ENCODE measurements at places on chromosomes 4 and X.

DNA sequence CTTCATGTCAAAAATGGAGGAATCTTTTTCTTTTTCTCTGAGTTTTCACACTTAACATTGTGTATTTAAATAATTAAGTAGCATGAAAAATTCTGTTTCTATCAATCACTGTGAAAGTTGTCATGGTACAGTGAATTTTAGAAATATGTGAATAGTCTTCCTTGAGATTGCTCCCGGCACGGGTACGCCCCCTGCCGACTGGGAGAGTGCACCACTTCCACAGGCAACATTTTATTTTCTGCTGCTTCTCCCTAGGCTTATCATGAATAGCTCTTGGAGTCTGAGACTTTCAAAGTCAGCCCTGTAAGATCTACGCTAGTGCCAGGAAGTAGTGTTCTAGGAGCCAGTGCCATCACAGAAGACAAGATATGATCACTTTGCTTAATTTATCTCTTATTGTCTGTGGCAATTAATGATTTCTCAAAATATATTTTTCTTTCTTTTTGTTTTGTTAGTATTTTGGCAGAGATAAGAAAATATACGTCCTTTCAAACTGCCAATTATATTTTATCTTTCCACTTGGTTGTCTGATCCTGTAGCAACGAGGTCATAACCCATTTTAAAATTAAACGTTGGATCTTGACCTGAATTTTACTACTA lies 763.8 kb upstream of the AADAT start:
- H3K27me3 ChIP-seq = no peaks in the 10 kb centered on the region
- H3K36me3 ChIP-seq = no peaks in the 10 kb centered on the region

GRCh38 chr4:106584337-106584989 lies 215.9 kb upstream of the GIMD1 start:
- no peak overlapping the region for H3K27ac ChIP-seq
- H3K36me3 ChIP-seq = no peaks in the 10 kb centered on the region
- no peaks in the 10 kb centered on the region for H3K4me1 ChIP-seq
- H3K27me3 ChIP-seq = no peaks in the 10 kb centered on the region
- no peak for DNase-seq
- H3K4me3 ChIP-seq = no peak overlapping the region

DNA sequence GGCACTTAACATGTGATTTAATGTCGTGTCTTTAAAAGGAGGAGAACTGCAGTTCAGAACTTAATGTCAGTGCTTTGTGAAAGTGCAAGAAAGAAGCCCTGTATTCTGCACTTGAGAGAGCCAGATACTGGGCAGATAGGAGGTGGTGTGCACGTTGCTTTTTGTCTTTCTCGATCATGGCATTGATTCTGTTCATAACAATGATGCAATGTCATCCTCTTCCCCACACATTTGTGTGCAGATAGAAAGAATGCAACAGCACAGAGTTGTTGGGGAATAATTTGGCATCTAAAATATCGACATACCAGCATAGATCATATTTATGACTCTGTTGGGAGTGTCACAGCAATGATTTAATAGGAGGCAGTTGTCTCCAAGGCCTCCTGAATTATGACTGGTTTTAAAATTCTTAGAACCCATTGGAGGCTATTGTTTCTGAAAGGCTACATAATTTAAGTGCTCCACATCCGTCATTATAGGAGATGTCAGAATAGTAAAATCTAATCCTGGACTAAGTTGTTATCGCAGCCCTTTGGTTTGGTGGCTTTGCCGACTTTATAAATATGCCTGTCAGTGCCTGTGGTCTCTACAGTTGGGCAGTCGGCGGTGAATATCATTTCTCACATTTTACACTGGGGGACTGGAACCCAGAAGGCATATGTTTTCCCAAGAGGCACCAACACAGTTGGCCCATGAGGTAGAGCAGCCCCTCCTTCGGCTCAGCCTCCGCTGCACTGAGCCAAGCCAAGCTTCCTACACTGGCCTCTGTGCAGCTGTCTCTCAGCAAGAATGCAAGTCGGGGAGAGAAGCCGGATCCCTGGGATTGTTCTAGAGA lies 124.9 kb downstream of the PTTG2 start:
- peaks cover under 1% of the 10 kb centered on the region for H3K4me1 ChIP-seq
- no peaks in the 10 kb centered on the region for H3K27me3 ChIP-seq
- H3K27ac ChIP-seq = no peak overlapping the region

GRCh38 chr4:55356991-55357461 lies 11.0 kb downstream of the SRD5A3 start:
- peaks cover 10% of the 10 kb centered on the region for H3K36me3 ChIP-seq
- H3K27me3 ChIP-seq = no peaks in the 10 kb centered on the region
- no peak overlapping the region for H3K27ac ChIP-seq
- H3K4me3 ChIP-seq = no peak overlapping the region

- no peaks in the 10 kb centered on the region for H3K27me3 ChIP-seq
- H3K4me1 ChIP-seq = peaks cover 34% of the 10 kb centered on the region
- peak; percentile 55 for DNase-seq
- peaks cover 7% of the 10 kb centered on the region for H3K36me3 ChIP-seq
- peak overlapping the region; percentile 96 for H3K27ac ChIP-seq
- peak overlapping the region; percentile 90 for H3K4me3 ChIP-seq
Measured at GRCh38 chr4:107721436-107722100, 1.5 kb upstream of the PAPSS1 start.

- no peaks in the 10 kb centered on the region for H3K4me1 ChIP-seq
- H3K27ac ChIP-seq = no peak overlapping the region
- DNase-seq = no peak
Measured at GRCh38 chr4:75412746-75413145, 101.5 kb downstream of the RCHY1 start.

DNA sequence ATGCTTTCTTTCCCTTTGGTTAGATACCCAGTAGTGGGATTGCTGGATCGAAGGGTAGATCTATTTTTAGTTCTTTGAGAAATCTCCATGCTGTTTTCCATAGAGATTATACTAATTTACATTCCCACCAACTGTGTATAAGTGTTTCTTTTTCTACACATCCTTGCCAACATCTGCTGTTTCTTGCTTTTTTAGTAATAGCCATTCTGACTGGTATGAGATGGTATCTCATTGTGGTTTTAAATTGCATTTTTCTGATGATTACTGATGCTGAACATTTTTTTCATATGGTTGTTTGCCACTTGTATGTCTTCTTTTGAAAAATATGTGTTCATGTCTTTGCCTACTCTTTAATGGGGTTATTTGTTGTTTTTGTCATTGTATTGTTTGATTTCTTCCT lies 6.6 kb upstream of the AGA start:
- peaks cover 19% of the 10 kb centered on the region for H3K4me1 ChIP-seq
- peaks cover 6% of the 10 kb centered on the region for H3K36me3 ChIP-seq
- H3K4me3 ChIP-seq = no peak overlapping the region
- H3K27ac ChIP-seq = no peak overlapping the region
- no peak for DNase-seq

GRCh38 chr4:187770345-187770744 lies 225.2 kb upstream of the ZFP42 start:
- no peaks in the 10 kb centered on the region for H3K36me3 ChIP-seq
- H3K27ac ChIP-seq = no peak overlapping the region
- no peaks in the 10 kb centered on the region for H3K4me1 ChIP-seq
- no peak for DNase-seq

DNA sequence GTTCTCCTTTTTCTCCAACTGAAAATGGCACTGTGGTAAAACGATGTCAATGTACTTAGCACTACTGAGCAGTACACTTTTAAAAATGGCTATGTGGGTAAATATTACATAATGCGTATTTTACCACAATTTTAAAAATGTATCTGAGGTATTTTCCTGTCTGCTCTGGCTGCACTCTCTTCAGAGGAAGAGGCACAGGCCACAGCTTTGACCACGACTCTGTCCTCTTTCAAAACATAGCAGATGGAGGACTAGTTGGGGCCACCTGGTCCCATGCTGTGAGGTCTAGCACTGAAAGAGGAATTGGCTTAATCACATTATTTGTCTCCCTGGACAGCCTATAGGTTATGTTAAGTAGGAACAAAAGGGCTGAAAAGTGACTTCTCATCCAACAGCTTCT lies 5.2 kb downstream of the KCNE5 start:
- no peak overlapping the region for H3K4me3 ChIP-seq
- no peak overlapping the region for H3K27ac ChIP-seq
- H3K27me3 ChIP-seq = no peaks in the 10 kb centered on the region
- H3K4me1 ChIP-seq = no peaks in the 10 kb centered on the region

GRCh38 chr4:183409934-183410333 lies 34.5 kb upstream of the CDKN2AIP start:
- H3K27me3 ChIP-seq = peaks cover 19% of the 10 kb centered on the region
- no peak for DNase-seq
- H3K4me1 ChIP-seq = peaks cover 23% of the 10 kb centered on the region
- no peak overlapping the region for H3K27ac ChIP-seq
